ENCODE measurements at places on chromosomes 3 and 15. TPM values are rescaled to one million over a fixed set of nuclear protein-coding genes. Genes with fewer than 3 reads are reported as not detected.

GRCh38 chr15:89823836-89824606 lies 9.4 kb upstream of the ANPEP start:
- no peak for DNase-seq

GRCh38 chr3:187913617-187914033 lies 168.4 kb upstream of the BCL6 start:
- DNase-seq, result no peak

Gene CHRD
- not detected for polyA plus RNA-seq

DNA sequence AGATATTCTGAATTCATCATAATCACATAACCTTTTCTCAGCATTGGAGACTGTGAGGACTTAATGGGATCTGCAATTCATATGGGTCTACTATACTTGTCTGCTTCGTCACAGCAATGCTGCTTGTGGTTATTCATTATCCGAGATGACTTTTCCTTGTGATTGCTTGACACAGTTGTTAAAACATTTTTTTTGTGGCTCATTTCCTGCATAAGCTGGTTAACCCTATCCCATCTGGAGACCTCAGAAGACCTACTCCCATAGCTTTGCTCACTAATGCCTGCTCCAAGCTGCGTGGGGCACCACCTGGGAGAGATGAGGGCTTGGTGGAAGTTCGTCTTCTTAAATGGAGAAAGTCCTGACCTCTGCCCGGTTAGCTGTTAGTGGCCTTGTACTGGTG lies 360.8 kb downstream of the CHST2 start:
- no peak for DNase-seq

GRCh38 chr15:25883463-25884259 lies 20.5 kb upstream of the ATP10A start:
- DNase-seq, result no peak

GRCh38 chr3:14962762-14963161 lies 15.4 kb downstream of the NR2C2 start:
- DNase-seq, result peak; percentile 32

GRCh38 chr3:133835961-133836360 lies 30.3 kb downstream of the SRPRB start:
- no peak for DNase-seq

- DNase-seq, result no peak
Measured at GRCh38 chr3:125045965-125046364, 9.8 kb downstream of the HEG1 start.

GRCh38 chr3:137259701-137260100 lies 301.9 kb downstream of the IL20RB start:
- no peak for DNase-seq

DNA sequence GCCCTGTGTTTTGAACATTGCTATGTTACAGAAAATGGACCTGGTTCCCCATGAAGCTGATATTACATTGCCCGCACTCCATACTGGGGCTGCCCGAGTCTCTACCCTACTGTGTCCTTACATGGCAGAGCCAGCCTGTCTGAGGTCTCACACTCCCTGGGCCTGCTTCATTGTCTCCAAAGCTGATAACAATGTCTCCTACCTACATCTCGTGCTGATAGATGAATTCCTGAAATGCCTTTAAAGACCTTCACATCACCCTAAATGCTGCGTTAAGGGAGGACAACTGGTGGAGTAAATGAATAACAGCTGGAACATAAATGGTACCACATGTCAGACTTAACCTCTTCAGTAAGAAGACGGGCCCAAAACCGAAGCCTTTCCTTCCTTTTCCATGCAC lies 62.9 kb upstream of the PTX3 start:
- DNase-seq, result no peak

Gene MST1R
- polyA plus RNA-seq, result 106 TPM

Gene SIDT1
- polyA plus RNA-seq, result 0.12 TPM

GRCh38 chr3:127228866-127229265 lies 35.9 kb downstream of the PRR23E start:
- no peak for DNase-seq

DNA sequence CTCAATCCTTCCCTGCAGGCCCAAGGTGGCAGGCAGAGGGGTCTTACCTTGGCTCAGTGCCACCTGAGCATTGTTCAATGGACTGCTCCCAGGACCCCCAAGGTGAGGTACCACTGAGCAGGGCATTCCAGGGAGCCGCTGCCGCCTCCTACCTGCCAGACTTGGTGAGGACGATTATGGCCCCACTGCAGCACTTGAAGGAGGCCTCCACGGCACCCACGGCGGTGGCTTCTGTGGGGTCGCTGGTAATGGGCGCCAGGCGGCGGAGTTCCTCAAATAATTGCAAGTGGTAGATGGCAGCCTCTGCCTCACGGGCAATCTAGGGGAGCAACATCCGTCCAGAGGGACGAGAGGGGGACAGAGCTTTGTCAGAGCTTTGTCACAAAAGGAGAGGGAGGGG lies 4.7 kb upstream of the GRAMD2A start:
- no peak for DNase-seq

DNA sequence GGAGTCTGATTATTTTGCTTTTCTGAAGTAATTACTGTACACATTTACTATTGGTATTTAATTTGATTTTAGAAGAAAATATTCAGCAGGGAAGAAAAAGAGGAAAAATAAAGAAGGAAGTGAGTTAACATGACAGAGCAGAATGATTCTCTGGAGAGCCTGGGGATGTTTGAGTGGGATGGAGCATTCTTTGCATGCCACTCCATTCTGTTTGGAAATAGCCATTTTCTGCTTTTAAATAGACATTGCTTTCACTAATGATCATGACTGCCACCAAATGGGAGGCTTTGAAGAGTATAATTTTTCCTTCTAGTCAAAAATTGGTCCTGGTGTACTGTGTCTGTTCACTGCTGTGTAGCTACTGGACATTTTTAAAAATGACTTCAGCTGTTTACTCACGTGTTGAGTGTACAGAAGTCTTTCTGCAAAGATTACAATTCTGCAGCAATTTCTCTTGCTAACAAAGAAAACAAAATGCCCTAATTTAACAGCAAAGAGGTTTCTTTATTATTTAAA lies 196.1 kb downstream of the RYR3 start:
- DNase-seq, result no peak

- no peak for DNase-seq
Measured at GRCh38 chr3:134087060-134087974, 57.6 kb upstream of the SLCO2A1 start.

- no peak for DNase-seq
Measured at GRCh38 chr15:33158366-33158765, 36.1 kb downstream of the FMN1 start.

Gene MASP1
- not detected for polyA plus RNA-seq

DNA sequence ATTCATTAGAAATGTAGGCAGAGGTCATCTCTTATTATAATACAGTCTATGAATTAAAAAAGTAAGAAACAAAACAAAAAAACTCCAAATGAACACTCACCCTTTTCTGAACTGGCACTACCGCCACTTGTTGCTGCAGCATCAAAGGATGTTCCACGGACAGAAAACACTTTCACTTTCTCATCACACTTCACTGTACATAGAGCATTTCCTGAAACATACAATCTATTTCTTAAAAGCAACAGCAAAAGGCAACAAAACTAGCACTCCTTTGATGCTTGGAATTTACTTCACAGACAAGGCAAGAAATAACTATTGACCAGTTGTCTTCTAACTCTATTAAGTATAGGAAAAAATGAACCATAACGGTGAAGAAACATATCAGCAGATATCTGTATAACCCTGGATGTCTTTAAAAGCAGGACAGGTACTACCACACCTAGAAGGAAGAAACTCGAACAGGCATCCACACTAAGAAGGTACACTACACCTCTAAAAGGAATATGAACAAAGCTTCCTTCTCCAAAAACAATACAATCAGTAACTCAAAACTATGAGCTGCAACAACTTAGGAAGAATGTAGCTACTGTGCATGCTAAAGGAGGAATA lies 24.9 kb downstream of the ETFA start:
- DNase-seq, result no peak

- no peak for DNase-seq
Measured at GRCh38 chr15:77499087-77499760, 78.5 kb downstream of the HMG20A start.

- DNase-seq, result no peak
Measured at GRCh38 chr3:186950402-186951093, 20.2 kb downstream of the ST6GAL1 start.

Gene MORC1
- polyA plus RNA-seq, result not detected

DNA sequence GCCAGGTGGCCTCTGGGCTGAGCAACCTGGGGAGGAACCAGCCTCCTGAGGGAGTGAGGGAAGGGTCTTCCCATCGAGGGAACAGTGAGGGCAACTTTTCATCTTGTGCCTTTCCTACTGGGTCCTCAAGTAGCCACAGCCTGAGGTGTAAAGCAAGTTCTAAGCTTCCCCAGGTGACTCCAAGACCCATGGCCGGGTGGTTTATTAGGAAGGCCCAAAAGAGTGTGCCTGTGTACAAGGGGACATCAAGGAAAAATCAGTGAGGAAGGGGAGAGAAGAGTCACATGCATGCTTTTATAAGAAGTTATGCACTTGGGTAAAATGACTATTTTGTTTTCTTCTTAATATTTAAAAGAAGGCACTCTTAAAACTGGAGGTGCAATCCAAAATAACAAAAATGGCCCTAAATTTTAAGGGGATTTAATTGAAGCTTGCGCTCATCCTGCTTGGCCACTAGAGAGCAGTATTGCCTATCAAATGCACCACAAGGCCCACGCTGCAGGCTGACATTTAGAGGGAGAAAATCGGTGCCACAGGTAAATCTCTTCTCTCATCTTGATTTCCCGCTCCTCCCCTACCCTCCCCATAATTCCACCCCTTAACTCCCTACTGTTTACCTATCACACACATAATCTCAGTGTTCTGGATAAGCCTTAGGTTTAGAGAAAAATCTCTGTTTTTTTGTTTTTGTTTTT lies 6.7 kb downstream of the NANOGP8 start:
- DNase-seq, result no peak

Gene MAGEL2
- not detected for polyA plus RNA-seq

GRCh38 chr3:12420393-12420792 lies 63.9 kb upstream of the TSEN2 start:
- no peak for DNase-seq

DNA sequence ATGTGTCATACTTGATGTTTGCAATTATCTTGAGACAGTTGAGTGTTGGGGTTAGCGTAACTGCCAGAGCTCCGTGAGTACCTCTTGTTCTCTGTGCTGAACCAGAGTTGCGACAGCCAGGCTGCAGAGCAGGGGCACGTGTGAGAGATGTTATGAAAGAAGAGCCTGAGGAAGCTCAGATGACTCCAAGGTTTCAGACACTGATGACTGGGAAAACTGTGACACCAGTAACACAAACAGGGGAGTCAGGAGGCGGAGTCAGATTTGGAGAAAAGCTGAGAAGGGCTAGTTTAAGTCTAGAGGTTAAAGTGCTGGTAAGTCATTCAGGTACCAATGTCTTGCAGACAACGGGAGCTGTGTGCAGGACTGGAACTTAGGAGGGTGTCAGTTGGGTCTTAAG lies 45.0 kb downstream of the BLM start:
- DNase-seq, result no peak

DNA sequence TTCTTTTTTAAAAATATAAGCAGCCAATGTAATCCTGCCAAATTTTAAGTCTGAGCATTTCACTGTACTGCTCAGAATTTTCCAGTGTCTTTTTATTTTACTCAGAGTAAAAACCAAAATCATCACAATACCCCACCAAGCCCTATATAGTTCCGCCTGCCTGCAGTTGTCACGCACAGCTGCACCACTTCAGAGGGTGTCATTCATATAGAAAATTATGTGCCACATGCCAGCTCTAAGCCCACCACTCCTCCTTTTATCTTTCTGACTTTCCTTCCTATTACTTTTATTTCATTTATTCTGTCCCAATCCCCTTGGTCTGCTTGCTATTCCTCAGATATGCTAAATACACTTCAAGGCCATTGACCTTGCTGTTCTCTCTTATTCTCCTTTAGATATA lies 233.1 kb upstream of the DPPA4 start:
- DNase-seq, result no peak

DNA sequence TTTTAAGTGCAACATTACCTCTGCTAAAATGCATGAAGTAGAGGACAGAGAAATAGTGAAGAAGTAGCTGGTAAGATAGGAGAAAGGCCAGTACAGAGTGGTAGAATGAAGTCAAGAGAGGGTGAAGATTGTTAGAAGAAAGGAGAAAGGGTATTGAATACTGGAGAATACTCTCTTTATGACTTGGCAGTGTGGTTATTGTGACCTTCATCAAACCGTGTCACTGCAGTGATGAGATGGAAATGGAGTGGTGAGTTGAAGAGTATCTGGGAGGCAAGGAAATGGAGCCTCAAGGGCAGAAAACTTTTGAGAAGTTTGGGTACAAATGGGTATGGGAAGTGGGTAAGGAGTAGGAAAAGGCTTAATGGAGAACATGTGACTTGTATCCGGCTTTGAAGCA lies 24.7 kb downstream of the MINDY2 start:
- DNase-seq, result no peak

Gene MUC20
- polyA plus RNA-seq, result 0.25 TPM

Gene RETNLB
- polyA plus RNA-seq, result not detected

- DNase-seq, result no peak
Measured at GRCh38 chr3:37855363-37855970, 6.2 kb upstream of the CTDSPL start.

DNA sequence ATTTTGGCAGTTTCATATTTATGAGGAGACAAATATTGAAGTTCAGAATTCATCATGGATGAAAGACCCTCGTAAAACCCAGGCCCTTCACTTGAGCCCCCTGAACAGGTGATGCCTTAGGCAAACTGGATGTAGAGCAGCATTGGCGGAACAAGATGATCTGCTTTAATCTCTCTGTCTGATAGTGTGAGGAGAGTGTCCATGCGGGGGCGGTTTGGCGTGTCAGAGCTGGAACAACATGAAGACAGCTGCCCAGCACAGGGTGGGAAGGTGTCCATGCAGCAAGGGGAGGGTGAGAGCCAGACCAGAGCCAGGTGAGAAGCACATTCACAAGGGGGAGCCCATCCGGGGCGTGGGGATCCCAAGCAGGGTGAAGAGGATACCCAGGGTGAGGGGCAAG lies 31.8 kb upstream of the ANP32A start:
- no peak for DNase-seq

GRCh38 chr3:128701342-128702212 lies 24.4 kb upstream of the RAB7A start:
- no peak for DNase-seq

Gene NPAP1
- not detected for polyA plus RNA-seq

DNA sequence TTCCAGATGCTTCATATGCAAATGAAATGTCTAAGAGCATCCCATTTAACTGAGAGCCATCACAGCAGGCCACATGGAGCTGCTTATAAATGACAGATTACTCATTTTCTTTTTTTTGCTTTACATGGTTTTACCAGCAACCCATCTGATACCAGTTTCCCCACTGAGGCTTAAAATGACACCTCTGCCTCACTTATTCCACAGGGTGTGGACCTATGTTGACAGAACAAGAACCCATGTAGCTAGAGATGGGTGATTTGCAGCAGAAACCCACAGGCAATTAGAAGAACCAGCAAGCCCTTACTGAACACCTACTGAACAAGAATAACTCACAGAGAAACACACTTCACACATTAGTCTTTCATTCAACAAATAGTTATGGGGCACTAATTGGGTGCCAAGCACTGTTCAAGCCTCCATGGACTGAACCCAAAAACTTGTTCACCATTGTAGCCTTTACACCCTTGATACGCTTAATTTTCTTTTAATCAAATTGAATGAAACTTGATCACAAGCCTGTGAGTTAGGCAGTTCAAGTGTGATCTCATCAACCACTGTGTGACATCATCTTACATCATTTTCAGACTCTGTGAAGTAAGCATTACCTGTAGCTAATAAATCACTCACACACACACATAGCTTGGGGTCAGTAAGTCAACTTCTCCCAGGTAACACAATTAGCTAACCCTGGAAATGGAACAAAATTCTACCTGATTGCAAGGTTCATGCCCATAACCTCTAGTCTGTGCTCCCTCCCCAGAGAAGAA lies 45.4 kb downstream of the MAGI1 start:
- DNase-seq, result no peak

- no peak for DNase-seq
Measured at GRCh38 chr15:70479056-70479455, 284.3 kb downstream of the UACA start.
